ENCODE measurements at places on chromosomes 5 and 9.

- no peak for DNase-seq
Observed at GRCh38 chr5:36355516-36355915, 53.8 kb upstream of the RANBP3L start.

GRCh38 chr5:144195448-144195847, 24.8 kb downstream of the KCTD16 start:
- no peak for DNase-seq

DNA sequence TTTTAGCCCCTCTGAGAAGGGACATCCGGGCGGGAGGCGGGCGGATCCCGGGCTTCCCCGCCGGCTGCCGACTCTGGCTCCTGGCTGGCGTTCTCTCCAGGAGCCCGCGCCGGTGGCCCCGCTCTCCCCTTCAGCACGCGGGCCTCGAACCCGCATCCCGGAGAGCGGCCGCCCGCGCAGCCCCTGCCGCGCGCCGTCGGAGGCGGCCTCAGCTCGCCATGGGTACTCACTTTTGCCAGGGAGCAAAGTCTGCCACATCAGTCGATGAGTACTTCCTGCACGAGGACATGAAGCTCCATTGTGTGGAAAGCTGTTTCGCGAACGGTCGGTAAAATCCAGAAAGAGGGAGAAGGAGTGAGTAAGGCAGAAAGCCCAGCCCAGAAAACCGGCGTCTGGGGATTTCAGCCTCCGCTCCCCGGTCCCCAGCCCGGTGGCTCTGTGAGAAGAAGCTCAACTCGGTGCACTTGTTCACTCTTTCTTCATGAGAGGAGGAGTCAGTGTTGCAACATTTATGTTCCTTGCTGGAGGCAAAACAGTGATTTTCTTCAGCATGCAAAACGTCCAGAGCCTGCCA, at the start of gene PRLR:
Gene PRLR, minus strand, starts transcription at position 450 of the 574 bp plus-strand sequence. CDS start 140,867 bp downstream, outside the sequence.
- DNase-seq, result no peak

DNA sequence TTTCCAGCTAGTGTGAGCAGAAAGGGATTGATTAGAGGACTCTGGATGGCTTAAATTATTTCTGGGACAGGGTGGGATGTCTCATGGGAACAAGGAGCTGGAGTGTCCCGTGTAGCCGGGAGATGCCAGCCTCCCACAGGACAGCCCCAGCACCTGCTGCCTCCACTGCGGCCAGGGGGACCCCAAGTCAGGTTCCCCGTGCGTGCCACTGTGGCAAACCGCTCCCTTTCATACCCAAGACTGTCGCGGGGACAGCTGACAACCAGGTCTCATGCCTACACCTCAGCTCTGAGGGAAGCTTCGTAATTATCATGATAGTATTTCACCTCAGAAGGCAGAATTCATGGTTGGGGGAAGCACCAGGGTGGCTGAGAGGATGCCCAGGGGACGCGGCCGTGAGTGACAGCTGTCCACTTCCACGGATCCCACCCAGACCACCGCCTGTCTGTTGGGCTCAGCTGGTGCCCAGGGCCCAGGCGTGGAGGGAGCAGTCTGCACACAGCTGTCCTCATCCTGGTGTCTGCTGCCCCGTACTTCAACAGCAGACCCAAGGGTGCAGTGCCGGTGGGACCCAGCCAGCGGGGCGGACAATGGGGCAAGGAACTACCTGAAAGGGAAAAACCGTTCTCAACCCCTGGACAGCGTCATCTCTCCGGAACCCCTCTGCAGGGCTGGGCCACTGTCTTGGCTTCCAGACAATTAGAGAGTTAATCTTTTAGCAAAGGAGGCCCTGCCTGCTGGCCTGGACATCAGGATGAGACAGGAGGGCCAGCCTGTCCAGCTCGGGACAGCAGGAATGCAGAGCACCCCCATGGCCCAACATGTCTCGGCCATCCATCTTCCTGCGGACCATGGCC, 166.9 kb downstream of the OLFM1 start:
- no peak for DNase-seq

- DNase-seq, result no peak
Observed at GRCh38 chr9:97415146-97415545, 3.2 kb downstream of the TDRD7 start.

DNA sequence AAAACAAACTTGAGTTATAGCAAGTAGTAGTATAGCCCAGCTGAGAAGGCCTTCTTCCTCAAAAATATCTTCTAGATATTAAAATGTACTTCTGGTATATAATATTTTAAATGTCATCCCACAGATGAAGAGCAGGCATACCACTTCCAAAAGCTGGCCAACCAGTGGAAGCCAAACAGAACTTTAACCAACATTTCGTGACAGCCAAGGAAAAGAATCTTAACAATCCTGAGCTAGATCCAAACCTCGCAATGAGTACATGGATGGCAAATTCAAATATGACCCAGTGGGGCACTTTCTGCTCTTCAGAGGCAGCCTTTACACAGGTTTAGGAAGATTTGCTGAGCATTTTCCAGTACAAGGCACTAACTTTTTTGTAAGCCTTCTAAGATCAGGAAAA, 91.8 kb upstream of the ACO1 start:
- no peak for DNase-seq

- DNase-seq, result no peak
Observed at GRCh38 chr5:13581914-13582313, 362.6 kb downstream of the DNAH5 start.

DNA sequence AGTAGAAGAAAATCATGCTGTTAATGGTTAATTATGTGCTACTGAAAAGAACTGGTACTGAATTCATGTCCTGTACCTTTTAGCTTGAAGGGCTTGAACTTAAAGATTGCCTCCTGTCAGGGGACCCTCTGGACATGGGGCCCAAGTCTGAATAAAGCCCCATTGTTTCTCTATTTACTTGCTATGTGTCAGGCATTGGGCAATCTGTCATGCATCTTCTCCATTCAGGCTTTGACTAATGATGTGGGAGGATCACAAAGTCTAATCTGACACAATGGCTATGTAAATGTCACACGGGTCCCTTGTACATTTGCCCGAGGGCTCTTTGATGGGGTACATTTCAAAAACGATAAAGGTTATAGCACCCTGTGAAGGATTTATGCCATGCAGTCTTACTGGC, 64.0 kb upstream of the TUSC1 start:
- DNase-seq, result no peak

- DNase-seq, result no peak
Observed at GRCh38 chr9:15293804-15294316, 13.2 kb downstream of the TTC39B start.

GRCh38 chr5:32651088-32651487, 60.0 kb upstream of the NPR3 start:
- DNase-seq, result no peak

DNA sequence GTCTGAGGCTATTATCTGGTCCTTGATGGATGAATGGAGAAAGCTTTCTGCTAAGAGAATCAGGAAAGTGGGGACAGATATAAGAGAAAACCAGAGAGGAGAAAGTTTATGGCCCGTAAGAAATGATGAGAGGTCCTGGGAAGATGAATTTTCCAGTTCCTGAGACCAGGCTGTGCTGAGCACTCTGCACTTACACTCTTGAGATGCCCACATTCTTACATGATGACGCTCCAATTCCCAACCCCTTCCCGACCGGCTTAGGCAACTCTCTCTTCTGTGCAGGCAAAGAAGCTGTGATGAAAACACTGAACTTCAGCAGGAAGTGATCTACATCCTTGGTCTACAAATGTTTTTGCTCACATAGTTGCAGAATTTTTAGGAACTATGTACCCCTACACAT, 417.0 kb downstream of the ARHGEF28 start:
- no peak for DNase-seq

DNA sequence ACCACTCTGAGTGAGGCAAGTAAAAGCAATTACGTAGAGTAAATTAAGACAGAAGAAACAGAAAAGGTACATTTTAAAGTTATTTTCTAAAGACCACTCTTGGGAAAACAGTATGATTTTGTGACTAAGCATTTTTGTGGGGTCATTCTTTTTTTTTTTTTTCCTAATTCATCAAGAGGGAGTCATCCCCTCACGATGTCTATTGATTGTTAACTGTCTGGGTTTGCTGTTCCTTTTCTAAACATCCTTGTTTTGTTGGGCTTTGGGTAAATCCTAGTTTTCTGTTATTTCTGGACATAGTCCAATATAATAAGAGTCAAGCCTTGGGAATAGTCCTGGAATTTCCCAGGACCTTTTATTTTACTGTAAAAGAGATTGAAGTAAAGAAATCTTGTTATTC, 63.8 kb downstream of the ANKRD55 start:
- no peak for DNase-seq

- DNase-seq, result no peak
Observed at GRCh38 chr5:78472469-78473106, 112.2 kb downstream of the SCAMP1 start.

- DNase-seq, result no peak
Observed at GRCh38 chr5:116622375-116623050, 47.9 kb upstream of the SEMA6A start.

- DNase-seq, result no peak
Observed at GRCh38 chr5:118544887-118545449, 443.4 kb downstream of the DTWD2 start.

DNA sequence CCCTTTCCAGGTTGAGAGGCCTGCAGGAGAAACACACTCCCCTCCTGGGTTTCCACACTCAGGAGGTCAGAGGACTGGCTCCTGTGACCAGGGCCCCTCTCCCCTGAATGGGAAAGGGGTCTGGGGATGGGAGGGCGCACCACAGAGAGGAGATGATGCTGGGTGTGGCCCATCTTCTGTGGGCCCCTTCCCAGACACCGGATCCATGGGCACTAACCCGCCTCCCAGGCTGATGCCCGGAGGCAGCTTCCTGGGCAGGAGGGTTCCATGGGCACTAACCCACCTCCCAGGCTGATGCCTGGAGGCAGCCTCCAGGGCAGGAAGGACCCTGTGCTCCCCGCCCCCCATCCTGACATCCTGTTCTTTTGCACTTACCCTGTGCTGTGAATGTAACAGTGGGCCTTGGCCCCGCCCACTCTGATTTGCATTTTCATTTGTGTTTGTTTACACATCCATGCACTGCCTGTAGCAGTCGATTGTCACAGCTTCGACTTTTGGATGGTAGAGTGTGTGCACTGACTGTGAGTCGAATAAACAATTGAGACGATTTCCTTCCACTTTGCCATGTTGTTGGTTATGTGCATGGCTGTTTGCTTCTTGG, 9.3 kb upstream of the DOLPP1 start:
- no peak for DNase-seq

DNA sequence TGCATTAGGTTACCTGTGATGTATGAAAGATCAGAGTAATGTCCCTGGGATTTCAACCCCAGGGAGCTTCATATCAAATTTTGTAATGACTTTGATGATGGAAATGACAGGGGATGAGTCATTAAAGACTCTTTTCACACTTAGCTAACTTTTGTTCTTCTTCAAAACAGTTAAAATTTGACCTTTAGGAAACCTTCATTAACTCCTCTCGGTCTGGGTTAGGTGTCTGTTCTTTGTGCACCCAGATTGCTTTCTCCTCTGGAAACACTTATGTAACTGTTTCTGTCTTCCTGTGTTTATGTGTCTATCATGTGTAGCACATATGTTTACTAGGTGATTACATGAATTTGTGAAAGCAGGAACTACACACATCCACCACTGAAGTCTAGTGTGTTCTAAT, 1.6 kb downstream of the SRFBP1 start:
- DNase-seq, result no peak

DNA sequence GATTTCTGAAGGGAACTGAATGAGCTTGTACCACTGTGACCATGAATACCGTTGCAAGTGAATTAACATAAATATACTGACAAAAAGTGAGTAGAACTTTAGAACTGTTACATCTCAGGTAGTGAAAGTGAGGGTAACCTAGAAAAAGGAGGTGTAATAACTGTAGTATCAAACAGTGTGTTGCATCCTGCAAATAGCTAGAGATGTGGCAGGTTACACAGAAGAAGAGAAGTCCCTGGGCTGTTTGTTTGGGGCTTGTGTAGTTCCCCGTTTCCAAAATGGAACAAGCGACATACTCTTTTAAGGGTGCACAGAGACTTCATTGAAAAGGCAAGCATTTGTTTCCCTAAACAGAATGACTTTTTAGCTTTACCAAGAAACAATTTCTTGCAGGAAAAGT, 214.8 kb downstream of the NR3C1 start:
- no peak for DNase-seq

DNA sequence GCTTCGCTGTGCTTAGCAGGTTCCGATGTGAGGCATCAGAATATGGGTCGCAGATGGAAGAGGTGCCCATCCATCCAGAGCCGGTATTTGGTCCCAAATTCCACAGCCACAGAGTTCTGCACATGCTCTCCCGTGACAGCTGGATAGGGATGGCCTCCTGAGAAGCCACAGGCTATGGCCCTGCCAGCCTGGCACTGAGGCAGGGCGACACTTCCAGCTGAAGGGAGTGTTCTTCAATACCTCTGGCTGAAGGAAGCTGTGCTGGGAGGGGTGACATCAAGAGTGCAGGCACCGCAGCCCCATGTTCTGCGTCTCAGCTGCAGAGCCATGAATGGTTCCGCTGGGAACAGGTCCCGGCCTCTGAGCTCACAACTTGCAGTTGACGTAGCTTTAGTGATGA, 83.4 kb upstream of the SIMC1 start:
- no peak for DNase-seq

GRCh38 chr5:134290443-134290842, 64.6 kb upstream of the PPP2CA start:
- no peak for DNase-seq

GRCh38 chr5:154567155-154567554, 89.1 kb upstream of the HAND1 start:
- DNase-seq, result no peak

- DNase-seq, result no peak
Observed at GRCh38 chr5:132750471-132751230, 3.4 kb downstream of the CCNI2 start.

DNA sequence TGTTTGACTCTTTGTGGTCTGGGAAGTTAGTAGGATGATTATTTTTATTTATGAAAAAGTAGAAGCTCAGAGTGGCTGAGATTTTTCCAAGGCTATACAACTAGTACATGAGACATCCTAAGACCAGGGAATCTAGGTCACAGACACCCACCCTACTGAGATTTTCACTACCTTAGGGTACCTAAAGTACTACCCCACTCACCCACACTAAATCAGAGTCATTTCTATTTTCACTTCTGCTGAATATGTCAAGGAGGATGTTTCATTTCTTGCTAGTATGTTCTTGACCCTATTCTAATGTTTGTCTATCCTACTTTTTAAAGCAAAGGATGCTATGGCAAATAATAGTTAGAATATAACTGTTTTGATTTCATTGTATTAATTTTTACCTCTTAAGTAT, 206.0 kb downstream of the ATP10B start:
- no peak for DNase-seq

DNA sequence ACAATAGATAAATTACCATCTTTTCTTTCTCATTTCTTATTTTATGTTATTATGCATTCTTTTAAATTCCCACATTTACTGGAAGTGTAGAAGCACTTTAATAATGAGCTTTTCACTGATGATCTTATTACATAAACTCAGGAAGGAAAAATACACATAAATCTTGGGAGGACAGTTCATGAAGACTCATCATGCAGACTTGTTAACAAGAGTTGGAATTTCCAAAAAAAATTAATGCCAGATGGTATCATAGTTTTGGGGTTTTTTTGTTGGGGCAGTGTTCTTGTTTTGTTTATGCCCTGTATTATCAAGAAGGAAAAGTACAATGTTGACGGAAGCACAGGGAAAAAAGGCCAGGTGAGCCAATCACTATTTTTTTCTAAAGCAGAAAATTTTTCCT, 35.1 kb downstream of the CEMIP2 start:
- DNase-seq, result no peak
